ENCODE measurements at places on chromosomes 5 and 9.

- no peak for DNase-seq
Observed at GRCh38 chr9:93033531-93033930, 25.0 kb upstream of the SUSD3 start.

DNA sequence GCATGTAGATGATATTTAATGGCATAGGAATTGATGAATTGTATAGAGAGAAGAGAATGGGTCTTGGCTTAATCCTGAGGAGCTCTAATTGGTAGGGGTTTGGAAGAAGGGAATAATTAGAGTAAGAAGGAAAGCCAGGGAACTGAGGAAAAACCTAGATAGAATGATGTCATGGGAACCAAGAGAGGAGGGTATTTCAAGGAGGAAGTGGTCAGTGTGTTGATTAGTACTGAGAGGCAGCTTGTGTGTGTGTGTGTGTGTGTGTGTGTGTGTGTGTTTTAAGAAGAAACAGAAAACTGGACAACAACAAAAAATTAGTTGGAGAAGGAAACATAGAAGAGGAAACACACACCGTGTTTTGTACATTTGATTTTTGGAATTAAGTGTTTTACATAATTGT lies 42.8 kb downstream of the MAST4 start:
- no peak for DNase-seq

GRCh38 chr5:124736082-124736804 lies 10.2 kb downstream of the ZNF608 start:
- no peak for DNase-seq

GRCh38 chr9:126128494-126129142 lies 198.0 kb upstream of the MVB12B start:
- no peak for DNase-seq
